ENCODE measurements at places on chromosomes 5 and 9.

DNA sequence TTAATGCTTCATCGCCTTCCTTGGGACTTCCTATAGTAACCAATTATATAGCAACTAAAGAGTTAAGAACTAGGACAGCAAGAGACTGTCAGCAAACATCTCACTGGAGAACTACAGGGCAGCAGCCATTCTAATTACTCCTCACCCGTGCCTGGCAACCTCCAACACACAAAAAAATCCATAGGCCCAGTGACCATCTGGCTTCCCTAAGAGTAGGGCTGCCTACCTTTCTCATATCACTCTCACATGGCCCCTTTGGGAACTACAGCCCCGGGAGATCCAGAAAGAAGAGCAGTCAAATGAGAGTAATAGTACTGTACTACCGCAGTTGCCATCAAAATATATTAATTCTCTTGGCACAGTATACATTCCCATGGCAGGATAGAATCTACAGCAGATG lies 5.7 kb downstream of the DCAF10 start:
- DNase-seq = no peak

DNA sequence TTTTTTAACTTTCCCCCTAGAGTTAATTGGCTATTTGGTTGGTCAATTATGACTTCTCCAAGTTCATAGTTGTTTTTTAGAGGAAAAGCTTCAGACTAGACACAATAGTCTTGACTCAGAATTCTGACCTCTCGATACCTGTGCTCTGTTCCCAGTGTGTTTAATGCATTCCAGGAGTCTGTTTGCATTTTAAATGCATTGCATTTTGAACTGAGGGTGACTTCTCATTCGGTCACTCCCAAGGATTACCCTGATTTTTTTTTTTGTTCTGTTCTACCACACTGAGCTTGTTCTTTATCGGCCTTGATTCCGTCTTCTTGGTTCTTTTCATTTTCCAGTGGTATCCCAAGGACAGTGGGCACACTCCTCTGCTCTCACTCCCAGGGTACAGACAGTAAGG lies 16.3 kb downstream of the ARHGEF28 start:
- DNase-seq = no peak

- no peak for DNase-seq
Observed at GRCh38 chr5:173454736-173455598, 126.8 kb upstream of the STC2 start.

GRCh38 chr5:56166671-56167385 lies 66.3 kb downstream of the ANKRD55 start:
- no peak for DNase-seq

- DNase-seq = no peak
Observed at GRCh38 chr5:16311666-16312065, 132.1 kb upstream of the MARCHF11 start.

- no peak for DNase-seq
Observed at GRCh38 chr9:69090140-69090750, 54.7 kb downstream of the FXN start.

GRCh38 chr5:23655674-23656073 lies 148.3 kb downstream of the PRDM9 start:
- DNase-seq = no peak

DNA sequence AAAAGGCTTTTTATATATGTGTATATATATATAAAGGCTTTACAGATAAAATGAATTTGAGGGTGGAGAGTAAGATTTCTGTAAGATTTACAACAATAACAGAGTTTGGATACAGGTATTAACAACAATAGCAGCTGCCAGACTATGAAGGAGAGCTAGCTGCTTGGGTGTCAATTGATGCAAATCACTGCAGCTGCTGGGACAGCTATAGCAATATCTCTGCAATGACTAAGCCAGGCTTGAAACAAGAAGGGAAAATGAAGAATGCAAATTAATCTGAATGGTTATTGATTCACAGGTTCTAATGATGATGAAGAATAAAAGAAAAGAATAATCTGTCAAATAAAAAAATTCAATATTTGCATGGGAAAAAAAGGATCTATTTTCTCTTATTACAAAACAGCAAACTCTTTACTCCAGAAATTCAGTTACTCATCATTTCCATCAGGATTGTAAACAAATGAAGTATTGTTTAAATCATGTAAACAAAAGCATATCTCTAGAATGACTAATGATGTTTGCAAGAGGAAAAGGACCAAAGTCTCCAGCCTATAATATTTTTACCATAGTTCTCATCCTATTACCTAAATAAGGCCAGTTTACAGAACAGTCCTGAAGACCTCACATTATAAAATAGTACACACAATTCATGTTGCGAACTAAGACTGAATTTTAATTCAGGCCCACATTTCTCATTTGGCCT lies 219.0 kb downstream of the HTR1A start:
- DNase-seq = no peak

- DNase-seq = no peak
Observed at GRCh38 chr5:42876375-42876844, 64.7 kb upstream of the SELENOP start.

- DNase-seq = no peak
Observed at GRCh38 chr5:151293624-151294023, 9.9 kb downstream of the SLC36A3 start.

- no peak for DNase-seq
Observed at GRCh38 chr5:179227229-179227579, 118.1 kb downstream of the ADAMTS2 start.

GRCh38 chr5:113683211-113683610 lies 169.7 kb downstream of the YTHDC2 start:
- DNase-seq = no peak

DNA sequence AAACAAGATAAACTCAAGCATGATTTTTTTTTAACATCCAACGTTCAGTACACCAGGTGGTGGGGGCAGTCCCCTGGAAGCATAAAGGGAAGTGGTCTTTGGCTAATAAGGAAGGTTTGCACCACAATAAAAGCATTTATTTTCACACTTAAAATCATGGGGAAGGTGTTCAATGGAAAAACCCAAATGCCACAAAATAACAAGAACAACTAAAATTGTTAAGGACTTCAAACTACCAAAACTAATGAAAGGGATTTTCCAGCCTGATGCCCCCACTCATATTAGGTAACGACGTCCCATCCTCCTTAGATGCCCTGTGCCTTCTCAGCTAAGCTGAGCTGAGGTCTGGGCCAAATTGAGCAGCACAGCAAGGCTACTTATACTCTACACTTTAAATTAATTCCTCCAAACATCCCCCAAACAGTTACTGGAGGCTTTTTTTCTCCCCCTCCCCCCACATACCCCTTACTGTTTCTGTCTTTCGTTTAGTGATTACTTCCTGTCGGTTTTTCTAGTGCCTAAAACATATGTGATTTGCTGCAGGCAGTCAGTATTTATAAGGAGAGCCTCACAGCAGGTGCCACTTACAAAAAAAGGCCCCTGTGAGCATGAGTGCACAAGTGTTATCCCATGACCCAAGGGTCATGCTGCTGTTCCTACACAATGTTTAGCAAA lies 259.7 kb upstream of the ZNF608 start:
- peak; percentile 60 for DNase-seq

DNA sequence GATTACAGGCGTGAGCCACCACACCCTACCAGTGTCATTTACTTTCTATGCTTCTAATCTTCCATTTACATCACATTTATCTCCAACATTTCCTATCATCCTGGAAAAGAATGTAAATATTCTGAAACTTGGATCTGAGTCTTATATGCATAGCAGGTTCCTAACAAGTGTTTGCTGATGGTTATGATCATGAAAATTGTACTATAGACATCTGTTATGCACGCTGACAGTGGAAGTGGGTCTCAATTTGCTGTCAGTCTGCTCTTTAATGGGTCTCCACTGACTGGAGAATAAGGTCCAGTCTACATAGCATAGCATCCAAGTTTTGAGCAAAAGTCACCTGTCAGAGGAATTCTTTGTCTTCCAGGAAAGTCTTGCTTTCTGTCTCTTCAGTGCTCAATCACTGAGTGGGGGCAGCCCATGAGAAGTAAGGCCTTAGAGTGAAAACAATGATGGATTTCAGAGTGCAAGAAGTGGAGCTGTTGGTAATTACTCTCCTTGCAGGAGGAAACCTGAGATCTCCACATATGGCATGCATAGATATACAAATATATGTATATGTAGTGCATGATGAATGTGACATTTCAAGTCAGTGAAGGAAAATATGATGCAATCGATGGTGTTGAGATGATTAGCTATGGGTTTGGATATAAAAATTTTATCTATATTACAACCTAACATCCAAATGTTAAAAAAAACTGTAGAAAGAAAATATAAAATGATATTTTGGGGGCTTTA lies 29.2 kb upstream of the MSANTD3 start:
- no peak for DNase-seq

GRCh38 chr5:69451941-69452647 lies 37.2 kb downstream of the MARVELD2 start:
- no peak for DNase-seq

GRCh38 chr5:148290271-148291195 lies 21.7 kb upstream of the SPINK7 start:
- DNase-seq = peak; percentile 10

DNA sequence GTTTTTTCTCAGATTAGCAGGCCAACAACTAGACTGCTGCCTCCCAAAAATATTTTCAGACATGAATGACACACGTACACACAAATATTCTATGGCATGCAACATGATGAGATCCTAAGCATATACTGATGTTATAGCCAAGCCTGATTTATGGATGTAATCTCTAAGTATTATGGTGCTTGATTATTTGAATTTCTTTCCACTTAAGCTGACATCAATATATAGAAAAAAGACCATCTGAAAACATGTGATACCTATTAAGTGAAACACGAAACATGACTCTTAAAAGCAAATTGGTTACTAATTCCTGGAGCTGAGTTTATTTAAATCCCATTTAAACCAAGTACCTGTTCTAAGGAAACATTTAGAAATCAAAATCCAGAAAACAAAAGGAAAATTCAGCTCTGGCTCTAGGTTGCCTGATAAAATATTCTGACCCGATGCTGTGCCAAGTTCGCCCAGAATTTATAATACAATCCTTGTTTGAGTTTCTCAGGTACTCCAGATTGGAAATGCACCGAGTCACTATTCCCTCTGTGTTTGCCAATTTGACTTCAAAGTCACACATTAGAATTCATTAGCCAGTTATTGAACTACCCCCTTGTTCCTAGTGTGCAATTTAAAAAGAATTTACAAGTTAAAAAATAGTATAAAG lies 548.6 kb downstream of the CSNK1G3 start:
- DNase-seq = no peak

GRCh38 chr9:37446401-37446800 lies 18.8 kb downstream of the ZBTB5 start:
- no peak for DNase-seq

- DNase-seq = peak; percentile 80
Observed at GRCh38 chr5:141849415-141850243, 28.6 kb downstream of the PCDH1 start.

DNA sequence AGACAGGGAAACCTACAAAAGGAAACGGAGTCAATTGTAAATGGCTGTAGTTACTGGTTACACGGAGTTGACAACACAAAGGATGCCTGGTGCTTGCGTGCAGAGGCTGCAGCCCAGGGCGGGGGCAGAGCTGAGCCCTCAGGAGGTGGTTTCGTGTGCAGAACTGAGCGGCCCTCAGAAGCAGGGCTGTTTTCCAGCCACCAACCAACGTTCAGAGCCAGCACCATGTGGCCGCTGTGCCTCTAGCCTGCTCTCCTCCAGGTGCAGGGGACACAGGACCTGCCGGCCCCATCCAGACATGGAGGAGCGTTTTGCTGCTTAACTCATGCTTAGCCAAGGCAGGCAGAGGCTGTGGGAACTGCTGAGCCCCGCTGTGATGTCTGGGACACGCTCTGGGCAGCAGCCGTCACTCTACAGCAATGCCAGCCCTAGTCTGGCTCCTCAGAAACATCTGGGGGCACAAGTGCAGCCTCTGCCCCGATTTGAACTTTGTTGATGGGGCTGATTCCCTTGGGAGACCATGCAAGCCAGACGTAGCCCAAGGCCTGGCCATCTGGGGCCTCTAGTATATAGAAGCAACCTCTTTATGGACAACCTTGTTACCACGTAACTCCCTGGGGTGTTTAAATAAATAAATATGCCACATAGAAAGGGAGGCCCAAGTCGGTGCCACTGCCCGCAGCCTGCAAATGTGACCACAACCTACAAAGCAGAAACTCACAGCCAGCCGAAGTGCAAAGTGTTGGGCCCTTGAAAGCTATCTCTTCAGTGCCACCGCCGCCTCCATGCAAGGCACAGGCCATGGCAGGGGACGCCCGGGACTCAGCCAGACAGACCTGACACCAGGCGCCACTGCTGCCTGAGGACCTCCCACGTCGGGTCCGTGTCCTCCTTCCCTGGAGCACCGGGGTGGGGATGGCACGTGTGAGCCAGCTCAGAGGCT lies 42.1 kb downstream of the NKD2 start:
- no peak for DNase-seq

DNA sequence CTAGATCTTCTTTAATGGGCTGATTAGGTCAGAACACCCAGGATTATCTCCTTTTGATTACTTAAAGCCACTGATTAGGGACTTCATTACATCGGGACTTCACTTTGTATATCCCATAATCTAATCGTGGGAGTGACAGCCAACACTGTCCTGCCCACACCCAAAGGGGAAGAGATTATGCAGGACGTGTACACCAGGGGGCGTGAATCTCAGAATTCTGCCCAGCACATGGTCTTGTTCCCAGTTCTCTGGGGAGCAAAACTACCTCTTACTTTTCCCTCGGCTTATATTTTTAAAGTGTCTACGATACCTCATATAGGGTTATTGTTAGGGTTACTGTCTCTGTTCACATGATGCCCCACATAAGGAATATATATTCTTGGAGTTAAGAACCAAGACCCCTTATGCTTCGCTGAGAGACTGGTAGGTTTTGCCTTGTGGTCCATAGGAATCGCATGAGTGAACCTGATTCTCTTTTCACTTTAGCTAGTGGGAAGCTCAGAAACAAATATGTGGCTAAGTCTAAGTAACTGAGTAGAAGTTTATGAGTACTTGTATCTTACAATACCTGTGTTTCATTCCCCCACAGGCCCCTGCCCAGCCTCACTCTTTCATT lies 192.7 kb downstream of the GNA14 start:
- peak; percentile 65 for DNase-seq

DNA sequence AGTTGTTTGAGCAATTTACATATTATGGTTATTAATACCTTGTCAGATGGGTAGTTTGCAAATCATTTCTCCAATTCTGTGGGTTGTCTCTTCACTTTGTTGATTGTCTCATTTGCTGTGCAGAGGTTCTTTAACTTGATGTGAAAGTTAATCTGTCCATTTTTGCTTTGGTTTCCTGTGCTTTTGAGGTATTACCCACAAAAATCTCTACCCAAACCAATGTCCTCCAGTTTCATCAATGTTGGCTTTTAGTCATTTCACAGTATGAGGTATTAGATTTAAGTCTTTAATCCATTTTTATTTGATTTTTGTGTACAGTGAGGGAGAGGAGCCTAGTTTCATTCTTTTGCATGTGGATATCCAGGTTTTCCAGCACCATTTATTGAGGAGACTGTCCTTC lies 82.4 kb downstream of the MRPS30 start:
- DNase-seq = no peak

GRCh38 chr9:96363175-96363967 lies 20.1 kb downstream of the SLC35D2 start:
- DNase-seq = no peak

Measured in HEK293T (cell line).